ENCODE measurements at places on chromosomes 1 and 21. TPM values are rescaled to one million over a fixed set of nuclear protein-coding genes. Genes with fewer than 3 reads are reported as not detected.

GCLM gene
- polyA plus RNA-seq, result 8.2 TPM

KRTAP19-1 gene
- polyA plus RNA-seq, result 0.14 TPM

RUNX3 gene
- polyA plus RNA-seq, result 13.6 TPM

SFN gene
- polyA plus RNA-seq, result 191 TPM

FLG2 gene
- polyA plus RNA-seq, result 1.8 TPM
